ENCODE measurements at places on chromosomes 13 and 19.

- H3K4me3 ChIP-seq, result no peak overlapping the region
- no peak overlapping the region for H3K27ac ChIP-seq
- peaks cover 61% of the 10 kb centered on the region for H3K27me3 ChIP-seq
- no peaks in the 10 kb centered on the region for H3K36me3 ChIP-seq
- H3K4me1 ChIP-seq, result peaks cover 3% of the 10 kb centered on the region
- DNase-seq, result no peak
Measured at GRCh38 chr19:13505164-13505695, 1.0 kb downstream of the CACNA1A start.

GRCh38 chr19:14368011-14368513 lies 13.2 kb upstream of the ADGRE5 start:
- peak overlapping the region; percentile 100 for H3K27ac ChIP-seq
- H3K4me1 ChIP-seq, result peaks cover 66% of the 10 kb centered on the region
- peaks cover 2% of the 10 kb centered on the region for H3K36me3 ChIP-seq
- peak; percentile 52 for DNase-seq

- no peaks in the 10 kb centered on the region for H3K4me1 ChIP-seq
- DNase-seq, result no peak
- H3K27me3 ChIP-seq, result peaks cover 33% of the 10 kb centered on the region
Measured at GRCh38 chr19:13475044-13475443, 31.2 kb downstream of the CACNA1A start.

DNA sequence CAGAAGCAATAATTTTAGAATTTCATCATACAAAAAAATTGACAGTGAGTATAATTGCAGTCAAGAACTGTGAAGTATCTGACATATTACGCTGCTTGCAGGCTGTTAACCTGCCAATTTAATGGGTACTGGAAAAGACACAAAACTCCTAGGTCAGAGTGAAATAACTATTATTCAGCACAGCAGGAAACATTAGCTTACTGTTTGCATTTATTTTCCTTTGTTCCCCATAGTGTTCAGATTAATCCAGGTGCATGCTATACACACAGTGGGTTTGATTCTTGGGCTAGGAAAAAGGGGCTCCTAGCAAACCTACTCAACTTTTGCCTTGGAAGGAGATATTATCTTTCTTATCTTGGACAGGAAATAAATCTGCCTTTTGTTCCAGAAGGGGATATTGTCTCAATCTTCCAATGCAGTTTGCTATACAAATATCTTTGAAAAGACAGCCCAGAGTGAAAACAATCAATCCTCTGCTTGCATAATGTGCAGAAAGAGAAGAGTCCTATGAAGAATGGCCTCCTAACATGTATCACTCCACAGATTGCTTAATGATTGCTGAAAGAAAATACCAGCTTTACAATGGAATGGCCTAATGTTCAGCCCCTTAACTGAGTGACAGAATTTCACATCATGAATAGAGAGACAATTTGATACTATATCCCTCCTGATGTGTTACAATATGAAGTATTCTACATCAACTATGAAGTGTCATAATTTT lies 443.4 kb downstream of the TBC1D4 start:
- peaks cover 6% of the 10 kb centered on the region for H3K27me3 ChIP-seq
- DNase-seq, result no peak
- no peaks in the 10 kb centered on the region for H3K4me1 ChIP-seq
- H3K27ac ChIP-seq, result no peak overlapping the region
- no peak overlapping the region for H3K4me3 ChIP-seq

GRCh38 chr13:89568276-89568675 lies 1779.2 kb upstream of the MIR17HG start:
- no peak overlapping the region for H3K27ac ChIP-seq
- no peaks in the 10 kb centered on the region for H3K4me1 ChIP-seq
- H3K4me3 ChIP-seq, result no peak overlapping the region
- H3K27me3 ChIP-seq, result no peaks in the 10 kb centered on the region
- DNase-seq, result no peak
- no peaks in the 10 kb centered on the region for H3K36me3 ChIP-seq

DNA sequence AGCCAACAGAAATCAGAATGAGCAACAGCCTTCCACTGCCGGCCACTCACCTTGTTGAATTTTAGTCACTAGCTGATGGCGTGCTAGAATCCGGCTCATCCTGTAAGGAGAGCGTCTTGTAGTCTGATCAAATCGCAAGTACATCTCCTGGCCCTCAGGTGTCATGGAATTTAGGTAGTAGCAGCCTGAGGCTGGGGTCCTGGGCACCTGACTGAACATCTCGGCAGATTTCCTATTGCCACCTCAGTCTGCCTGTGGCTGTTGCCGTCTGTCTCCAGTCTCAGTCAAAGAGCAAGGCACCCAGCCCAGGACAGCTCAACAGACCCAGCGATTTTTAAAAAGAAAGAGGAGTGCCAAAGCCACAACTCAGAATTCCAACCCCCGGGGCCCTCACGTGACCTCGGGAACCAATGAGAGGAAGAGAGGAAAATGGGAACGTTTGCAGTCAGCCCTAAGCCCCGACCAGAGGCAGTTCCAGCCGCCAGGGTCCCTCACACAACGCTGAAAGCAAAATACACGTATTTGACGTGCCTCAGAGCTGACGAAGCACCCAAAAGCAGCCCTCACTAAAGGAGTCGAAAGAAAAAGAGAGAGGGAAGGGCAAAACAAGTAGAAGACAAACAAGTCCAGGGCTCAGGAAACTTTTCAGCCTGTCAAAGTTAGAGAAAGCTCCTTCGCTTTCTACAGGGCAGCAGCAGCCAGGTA lies at the start of gene STARD13:
Gene STARD13 (minus strand): TSS at position 336 of the 705 bp plus-strand sequence. CDS start 117 bp downstream, at position 219.
- H3K27ac ChIP-seq, result no peak within 1 kb of the TSS
- H3K36me3 ChIP-seq, result no peaks in the 10 kb centered on the region
- peak within 1 kb of the TSS; percentile 68 for H3K4me3 ChIP-seq
- H3K4me1 ChIP-seq, result peaks cover 18% of the 10 kb centered on the region

- no peaks in the 10 kb centered on the region for H3K27me3 ChIP-seq
- DNase-seq, result peak; percentile 74
- no peaks in the 10 kb centered on the region for H3K36me3 ChIP-seq
- H3K27ac ChIP-seq, result peak overlapping the region; percentile 80
- H3K4me3 ChIP-seq, result peak overlapping the region; percentile 79
Measured at GRCh38 chr19:10230173-10230860, 814 bp downstream of the S1PR2 start.

GRCh38 chr13:48600374-48601364 lies 53.1 kb upstream of the CYSLTR2 start:
- peaks cover 6% of the 10 kb centered on the region for H3K4me1 ChIP-seq
- no peak for DNase-seq
- no peaks in the 10 kb centered on the region for H3K27me3 ChIP-seq
- H3K36me3 ChIP-seq, result peaks cover 2% of the 10 kb centered on the region

GRCh38 chr13:84739021-84739420 lies 856.7 kb upstream of the SLITRK1 start:
- no peaks in the 10 kb centered on the region for H3K4me1 ChIP-seq
- H3K27me3 ChIP-seq, result no peaks in the 10 kb centered on the region
- H3K27ac ChIP-seq, result no peak overlapping the region
- no peaks in the 10 kb centered on the region for H3K36me3 ChIP-seq
- no peak overlapping the region for H3K4me3 ChIP-seq
- DNase-seq, result no peak

DNA sequence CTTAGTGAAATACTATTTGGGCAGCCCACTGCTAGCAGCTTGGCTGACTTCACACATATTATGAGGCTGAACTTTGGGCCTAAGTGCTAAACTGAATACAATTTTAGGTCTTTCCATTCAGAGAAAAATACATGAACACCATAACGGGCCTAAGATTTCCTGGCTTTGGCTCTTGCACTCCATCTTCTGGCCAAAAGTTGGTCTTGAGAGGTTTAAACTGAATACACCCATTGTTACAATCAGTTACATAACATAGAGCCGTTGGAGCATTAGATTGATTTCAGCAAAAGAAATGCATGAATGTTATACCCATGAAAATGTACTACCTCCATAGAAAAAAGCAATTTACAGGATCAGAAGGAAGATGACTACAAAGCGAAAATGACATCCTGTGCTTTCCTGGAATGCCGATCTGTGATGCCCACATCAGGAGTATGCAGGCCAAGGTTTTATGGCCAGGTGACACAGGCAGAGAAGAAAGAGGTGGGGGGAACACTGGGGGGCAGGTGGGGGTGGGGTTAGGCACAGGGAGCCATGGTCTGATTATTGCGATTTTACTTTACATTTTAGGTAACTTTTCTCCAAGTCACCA lies 11.1 kb upstream of the SHISA2 start:
- H3K27me3 ChIP-seq, result peaks cover 1% of the 10 kb centered on the region
- peak; percentile 43 for DNase-seq
- H3K36me3 ChIP-seq, result no peaks in the 10 kb centered on the region
- no peak overlapping the region for H3K27ac ChIP-seq

GRCh38 chr13:91644806-91645205 lies 246.4 kb downstream of the GPC5 start:
- H3K4me3 ChIP-seq, result no peak overlapping the region
- H3K27me3 ChIP-seq, result no peaks in the 10 kb centered on the region
- no peaks in the 10 kb centered on the region for H3K36me3 ChIP-seq
- H3K4me1 ChIP-seq, result no peaks in the 10 kb centered on the region
- no peak overlapping the region for H3K27ac ChIP-seq

Data from activated CD4-positive, alpha-beta memory T cell treated with anti-CD3 and anti-CD28 coated beads for 36 hours (primary cell).